CD4-positive, alpha-beta T cell treated with Interleukin-4 for 1 hour (primary cell): ENCODE measurements at places on chromosomes 5 and 9.

DNA sequence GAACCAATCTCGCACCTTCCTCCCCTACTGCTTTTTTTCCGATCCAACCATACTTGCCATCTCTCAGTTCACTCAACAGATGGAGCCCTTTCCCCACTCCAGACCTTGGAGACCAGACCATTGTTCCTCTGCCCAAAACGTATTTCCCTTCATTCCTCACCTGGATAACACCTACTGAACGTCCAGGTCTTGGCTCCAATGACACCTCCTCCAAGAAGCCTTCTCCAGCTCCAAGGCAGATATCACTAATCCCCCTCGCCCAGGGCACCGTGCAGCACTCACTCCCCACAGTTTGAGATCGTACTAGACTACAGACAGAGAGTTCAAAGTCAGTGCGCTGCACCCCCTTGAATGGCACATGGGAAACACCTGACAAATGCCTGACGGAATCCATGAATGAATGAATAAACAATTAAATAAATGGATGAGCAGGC is 47.1 kb upstream of the AKNA start:
- DNase-seq = peak; percentile 24

GRCh38 chr9:81893929-81894328 is 34.3 kb upstream of the SPATA31D4 start:
- DNase-seq = no peak

DNA sequence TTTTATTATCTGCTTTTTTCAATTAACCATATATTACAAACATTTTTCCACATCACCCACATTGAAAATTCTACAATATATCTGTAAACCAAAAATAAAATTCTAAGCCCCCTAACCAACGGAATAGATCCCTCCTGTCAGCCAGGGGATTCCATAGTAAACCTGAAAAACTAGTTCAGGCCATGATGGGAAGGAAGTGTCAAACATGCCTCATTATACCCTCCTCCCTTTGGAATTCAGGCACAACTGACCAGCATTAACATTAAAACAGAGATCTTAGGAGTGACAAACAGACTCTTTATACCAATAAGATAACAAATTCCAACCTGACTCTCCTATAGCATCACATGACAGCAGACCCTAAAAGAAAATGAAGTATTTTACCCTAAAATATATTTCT is 113.7 kb upstream of the DMRT1 start:
- no peak for DNase-seq

- DNase-seq = no peak
Measured at GRCh38 chr9:115513148-115513547, 395.2 kb upstream of the TNC start.

- DNase-seq = no peak
Measured at GRCh38 chr5:15887093-15887492, 292.5 kb downstream of the MARCHF11 start.

DNA sequence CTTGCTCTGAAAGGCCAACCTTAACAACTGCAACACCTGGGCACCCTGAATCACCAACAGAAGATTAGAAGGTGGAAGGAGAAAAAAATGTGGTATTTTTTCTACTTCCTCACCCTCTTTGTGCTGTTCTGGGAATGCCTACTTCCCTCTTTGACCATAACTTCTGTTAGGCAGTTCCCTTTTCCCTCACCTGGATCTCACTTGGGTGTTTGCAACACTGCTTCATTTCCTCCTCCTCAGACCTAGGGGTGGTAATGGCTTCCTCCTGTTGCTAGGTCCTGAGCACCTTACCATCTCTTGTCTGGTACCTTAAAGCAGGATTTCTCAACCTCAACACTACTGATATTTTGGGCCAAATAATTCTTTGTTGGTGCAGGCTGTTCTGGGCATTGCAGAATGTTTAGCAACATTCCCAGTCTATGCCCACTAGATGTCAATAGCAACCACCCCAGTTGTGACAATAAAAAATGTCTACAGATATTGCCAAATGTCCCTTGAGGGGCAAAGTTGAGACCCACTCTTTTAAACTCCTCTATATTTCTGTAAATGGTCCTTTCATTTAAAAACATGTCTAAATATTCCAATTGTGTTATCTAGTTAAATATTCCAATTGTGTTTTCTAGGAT is 300.0 kb upstream of the VLDLR start:
- DNase-seq = no peak

DNA sequence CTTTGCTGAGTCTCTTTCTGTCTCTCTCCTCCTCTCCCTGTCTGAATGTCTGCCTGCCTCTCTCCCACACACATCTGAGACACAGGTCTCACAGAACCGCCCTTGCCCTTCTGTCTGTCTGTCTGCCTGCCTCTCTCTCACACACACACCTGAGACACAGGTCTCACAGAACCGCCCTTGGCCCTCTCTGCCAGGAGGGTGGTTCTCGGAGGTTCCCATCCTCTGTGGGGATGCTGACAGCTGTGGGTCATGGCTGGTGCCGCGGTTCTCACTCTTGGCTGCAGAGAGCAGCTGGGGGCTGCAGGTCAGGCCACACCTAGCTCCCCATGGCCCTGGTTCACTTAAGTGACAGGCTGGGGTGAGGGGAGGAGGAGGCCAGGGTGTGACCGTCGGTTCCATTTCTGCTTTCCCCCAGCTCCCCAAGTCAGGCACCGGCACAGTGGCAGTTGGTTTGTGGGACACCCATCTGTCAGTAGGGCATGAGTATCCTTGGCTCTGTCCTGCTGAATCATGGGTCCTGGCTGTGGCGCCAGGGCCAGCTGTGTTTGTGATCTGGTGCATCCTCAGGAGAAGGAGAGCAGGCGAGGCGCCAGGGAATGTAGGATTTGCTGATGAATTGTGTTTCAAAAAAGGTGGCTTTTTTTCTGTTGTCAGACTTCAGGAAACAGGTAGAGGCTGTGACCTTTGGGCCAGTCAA is 42.3 kb upstream of the CLPTM1L start:
- no peak for DNase-seq

DNA sequence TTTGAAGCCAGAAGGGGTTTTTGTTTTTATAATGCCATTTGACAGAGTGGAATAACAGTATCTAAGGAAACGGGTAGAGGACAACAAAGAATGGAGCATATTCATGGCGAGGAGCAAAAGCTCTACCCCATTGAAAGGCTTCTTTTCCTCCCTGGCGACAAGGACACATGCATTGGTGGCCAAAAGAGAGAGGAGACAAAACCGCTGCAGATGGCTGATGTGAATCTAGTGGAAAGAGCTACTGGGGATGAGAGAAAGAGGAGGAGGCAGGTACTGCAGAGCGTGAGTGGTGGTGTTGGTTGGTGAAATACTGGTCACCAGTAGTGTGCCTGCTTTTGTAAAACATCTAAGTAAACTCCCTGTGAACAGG is 491 bp downstream of the APC start:
- no peak for DNase-seq

- no peak for DNase-seq
Measured at GRCh38 chr5:27511061-27511460, 472.7 kb upstream of the CDH9 start.

DNA sequence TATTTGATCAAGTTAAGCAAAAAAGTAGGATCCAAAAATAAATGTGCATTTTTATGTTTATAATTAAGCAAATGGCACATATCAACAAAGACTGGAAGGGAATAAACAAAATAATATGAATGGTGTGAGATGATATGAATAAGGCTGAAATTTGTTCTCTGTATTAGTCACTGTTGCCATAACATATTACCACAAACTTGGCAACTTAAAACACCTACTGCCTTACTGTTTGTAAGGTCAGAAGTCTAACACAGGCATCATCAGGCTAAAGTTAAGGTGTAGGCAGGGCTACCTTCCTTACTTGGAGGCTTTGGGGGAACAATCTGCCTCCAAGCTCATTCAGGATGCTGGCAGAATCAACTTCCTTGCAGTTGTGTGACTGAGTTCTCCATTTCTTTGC is 19.3 kb downstream of the PGGT1B start:
- no peak for DNase-seq

GRCh38 chr5:74916831-74917710 is 50.9 kb upstream of the FAM169A start:
- DNase-seq = no peak

- no peak for DNase-seq
Measured at GRCh38 chr5:53575101-53575500, 14.7 kb downstream of the NDUFS4 start.

- DNase-seq = no peak
Measured at GRCh38 chr9:130588416-130588815, 9.0 kb downstream of the FUBP3 start.

- peak; percentile 15 for DNase-seq
Measured at GRCh38 chr5:96771395-96771794, 36.4 kb downstream of the ERAP1 start.

- peak; percentile 50 for DNase-seq
Measured at GRCh38 chr9:122816163-122816867, 12.1 kb downstream of the PDCL start.

DNA sequence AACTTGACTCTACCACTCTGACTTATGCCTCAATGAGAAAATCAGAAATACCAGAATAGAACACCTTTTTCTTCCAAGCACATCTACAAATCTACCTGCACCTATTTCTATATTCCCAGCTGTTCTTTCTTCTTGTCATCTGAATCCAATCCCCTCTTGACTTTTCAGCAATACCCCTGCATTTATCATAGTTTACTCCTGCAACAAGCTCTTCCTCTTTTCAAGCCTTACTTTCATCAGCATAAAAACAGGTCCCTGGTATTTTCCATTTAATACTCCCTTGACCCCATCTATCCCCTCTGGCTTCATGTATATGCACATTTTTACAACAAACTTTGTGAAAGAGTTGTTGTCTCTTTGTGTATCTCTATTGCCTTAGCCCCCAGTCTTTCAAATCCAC is 3.1 kb downstream of the GEMIN5 start:
- DNase-seq = no peak

GRCh38 chr5:177510567-177511053 is 984 bp upstream of the DOK3 start:
- peak; percentile 79 for DNase-seq

DNA sequence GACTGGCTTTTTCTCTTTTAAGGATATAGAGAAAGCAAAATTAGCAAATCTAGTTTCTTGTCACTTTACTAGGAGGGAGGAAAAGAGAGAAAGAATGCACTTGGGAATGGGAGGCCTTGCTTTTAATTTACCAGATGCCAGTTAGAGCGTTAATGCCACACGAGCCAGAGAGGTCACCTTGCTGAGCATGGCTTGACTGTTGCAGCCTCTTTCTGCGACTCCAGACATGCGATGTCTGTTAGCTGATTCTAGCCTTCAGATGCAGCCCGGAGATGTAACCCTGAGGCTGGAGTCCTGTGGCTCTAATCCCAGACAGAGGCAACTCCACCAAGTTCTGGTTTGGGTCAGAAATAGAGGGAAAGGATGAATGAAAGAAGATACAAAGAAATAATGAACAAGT is 152.5 kb downstream of the TRIO start:
- DNase-seq = no peak

- no peak for DNase-seq
Measured at GRCh38 chr5:2439608-2440007, 311.9 kb downstream of the IRX2 start.

DNA sequence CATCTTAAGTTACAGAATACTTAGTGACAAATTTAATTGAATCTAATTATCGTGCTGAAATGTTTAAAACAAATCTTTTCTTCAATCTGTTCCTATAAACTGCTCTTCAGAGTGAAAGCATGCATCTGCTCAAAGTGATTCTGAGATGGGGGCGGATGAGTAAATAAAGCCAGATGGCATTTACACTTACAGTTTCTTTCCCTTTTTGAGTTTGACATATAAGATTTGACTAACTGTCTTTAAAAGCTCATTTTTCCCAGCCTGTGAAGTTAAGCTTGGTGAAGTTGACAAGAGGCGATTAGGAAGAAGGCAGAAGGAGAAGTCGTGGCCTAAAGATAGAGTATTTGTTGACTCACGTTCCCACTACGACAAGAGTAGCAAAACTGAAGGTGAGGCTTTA is 137.4 kb downstream of the LPAR1 start:
- DNase-seq = no peak
